ENCODE measurements at places on chromosomes 6 and 20.

GRCh38 chr6:15620611-15621010 is 42.2 kb downstream of the DTNBP1 start:
- DNase-seq, result no peak

DNA sequence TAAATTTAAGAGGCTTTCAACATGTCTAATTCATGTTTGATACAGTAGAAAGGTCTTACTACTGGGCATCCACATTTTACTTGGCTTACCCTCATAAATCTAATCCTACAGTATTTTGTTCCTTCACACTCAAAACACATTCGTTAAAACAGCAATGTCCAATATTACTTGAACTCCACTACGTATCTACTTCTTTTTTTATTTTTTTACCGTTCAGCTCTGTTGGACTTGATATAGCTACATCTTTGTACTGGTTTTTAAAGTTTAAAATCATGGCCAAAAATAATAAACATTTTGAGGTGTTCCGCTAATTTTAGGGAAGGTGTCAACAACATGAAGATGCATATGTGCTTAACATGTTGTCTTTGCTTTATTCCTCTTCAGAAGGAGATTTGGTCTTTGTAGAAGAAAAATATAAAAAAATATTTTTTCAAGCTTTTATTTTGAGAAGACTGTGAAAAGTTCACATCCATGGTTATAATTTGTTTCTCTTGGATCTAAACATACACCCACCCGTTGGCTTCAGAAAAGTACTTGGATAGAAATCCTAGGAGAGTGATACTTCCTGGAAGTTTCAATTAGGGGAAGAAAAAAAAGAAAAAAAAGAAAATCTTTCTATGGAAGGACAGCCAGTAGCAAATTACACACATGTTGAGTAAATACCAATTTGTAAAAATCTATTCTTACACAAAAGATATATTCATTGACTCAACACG is 71.5 kb downstream of the EPB41L2 start:
- DNase-seq, result no peak

DNA sequence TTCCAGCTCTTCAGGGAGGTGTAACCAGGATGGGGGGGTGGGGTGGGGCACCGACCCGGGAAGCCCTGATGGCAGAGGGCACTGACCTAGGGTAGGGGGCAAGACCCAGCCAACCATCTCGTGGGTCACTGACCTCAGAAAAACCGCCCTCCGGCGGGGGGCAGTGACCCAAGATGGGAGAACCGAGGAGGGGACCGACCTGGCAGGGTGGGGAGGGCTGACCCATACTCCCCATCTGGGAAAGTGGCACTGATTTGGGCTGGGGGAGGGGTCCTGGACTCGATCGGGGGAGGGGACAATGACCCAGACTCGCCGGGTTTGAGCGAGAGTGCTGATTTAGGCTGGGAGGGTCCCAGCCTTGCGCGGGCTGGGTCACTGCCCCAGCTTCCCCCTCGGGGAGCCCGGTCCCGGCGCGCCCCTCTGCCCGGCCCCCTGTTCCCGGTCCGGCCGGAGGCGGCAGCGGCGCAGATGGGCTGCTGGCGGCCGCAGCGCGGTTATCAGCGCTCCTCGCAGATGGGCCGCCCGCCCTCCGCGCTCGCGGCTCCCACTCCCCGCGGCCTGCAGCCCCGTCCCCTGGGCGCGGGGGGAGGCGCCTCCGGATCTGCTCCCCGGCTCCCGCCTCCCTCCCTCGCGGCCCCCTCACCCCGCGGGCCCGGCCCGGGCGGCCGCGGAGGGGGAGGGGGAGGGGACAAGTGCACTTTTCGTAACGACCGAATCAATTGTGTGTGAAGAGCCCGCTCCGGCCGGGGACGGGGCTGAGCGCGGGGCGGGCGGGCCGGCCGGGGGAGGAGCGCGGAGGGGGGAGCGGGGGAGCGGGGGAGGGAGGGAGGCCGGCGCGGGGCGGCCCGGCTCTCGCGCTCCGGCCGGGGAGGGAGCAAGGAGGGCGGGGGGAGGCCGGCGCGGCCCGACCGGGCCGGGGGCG is 2.2 kb downstream of the NOL4L start:
- peak; percentile 71 for DNase-seq

DNA sequence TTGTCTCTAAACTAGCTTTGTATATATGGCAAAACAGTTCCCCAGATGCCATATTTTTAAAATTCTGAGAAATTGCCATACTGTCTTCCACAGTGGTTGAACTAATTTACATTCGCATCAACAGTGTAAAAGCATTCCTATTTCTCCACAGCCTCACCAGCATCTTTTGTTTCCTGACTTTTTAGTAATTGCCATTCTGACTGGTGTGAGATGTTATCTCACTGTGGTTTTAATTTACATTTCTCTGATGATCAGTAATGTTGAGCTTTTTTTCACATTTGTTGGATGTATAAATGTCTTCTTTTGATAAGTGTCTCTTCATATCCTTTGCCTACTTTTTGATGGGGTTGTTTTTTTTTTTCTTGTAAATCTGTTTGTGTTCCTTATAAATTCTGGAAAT is 1222.7 kb upstream of the CITED2 start:
- no peak for DNase-seq

DNA sequence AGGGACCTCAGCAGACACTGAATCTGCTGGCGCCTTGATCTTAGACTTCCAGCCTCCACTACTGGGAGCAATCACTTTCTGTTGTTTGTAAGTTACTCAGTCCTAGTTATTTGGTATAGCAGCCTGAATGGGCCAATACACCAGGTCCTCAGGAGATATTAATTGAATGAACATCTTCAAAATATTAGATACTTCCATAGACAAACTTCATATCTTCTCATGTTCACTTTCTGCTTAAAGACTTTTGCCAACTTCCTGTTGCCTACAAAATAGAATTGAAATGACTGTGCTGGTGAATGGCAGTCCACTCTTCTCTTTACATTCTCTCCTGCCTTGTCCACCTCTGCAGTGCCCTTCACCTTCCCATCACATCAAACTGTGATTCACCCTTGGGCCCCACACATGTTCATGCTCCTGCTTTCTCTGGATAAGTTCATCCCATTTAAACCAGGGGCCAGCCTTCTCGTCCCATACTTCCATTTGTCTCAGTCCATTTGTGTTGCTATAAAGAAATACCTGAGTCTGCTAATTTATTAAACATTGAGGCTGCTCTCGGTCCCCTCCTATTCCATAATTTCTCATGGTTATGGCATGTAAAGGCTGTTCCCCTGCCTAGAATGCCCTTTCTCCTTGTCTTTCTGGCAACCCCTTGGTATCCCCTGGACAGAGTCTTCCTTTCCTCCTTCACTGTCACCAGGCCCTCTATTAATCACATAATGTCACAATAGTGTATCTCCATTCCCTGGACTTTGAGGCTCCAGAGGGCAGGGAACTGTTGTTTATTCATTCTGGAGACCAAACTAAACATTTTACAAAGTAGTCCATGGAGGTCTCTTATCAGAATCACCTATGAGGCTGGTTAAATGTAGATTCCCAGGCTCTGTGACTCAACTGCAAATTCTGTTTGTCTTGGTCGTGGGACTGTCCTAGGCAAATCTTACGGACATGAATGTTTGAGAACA is 148.3 kb upstream of the TMEM170B start:
- DNase-seq, result no peak

DNA sequence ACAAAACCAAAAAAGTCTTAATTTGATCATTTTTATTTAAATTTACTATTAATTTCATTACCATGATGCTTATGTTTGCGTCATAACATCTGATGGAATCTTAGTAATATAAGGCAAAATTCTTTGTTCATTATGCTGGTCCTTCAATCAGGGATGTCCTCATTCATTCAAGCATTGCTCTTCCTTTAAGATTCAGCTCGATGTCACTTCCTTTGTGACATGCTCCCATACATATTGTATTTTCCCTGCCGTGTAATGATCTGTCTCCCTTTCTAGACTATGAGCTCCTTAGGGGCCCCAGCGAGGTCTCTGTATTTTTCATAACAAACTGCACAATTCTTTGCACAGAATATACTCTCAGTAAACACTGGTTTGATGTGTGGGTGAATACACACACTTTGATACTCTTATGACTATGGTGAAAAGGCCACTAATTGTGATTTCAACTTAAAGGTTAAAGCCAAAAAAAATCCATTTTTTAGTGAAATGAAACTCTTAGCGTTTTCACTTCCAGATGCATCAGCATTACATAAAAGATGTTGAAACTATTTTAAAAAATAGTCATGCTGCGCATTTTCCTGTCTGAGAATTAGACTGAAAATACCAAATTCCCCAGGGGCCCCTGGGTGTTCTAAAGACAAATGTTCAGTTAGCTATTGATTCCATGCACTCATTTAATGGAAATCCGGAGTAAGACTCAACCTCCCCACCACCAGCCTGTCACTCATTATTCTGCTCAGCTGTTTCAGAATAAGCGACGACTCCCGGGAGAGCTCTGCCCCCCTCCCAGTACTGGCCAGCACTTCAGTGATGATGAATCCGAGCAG is 169.7 kb downstream of the ATXN1 start:
- DNase-seq, result no peak

- no peak for DNase-seq
Measured at GRCh38 chr20:40785346-40785745, 96.3 kb upstream of the MAFB start.

DNA sequence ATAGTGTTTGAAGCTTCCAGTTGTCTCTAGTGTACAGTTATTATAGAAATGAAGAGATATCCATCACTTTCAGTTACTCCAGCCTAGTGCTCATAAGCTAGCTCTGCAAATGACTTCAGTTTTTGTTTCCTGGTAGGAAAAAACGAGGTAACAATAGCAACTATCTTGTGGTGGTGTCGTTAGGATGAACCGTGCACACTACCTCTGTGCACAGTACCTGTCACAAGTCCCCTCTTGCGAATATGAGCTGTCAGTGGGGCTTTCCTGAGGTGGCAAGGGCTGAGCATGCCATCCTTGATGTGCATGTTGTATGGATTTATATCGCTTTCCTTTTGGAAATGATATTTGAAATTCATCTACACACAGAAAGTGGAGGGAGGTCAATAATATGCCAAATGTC is 151.8 kb downstream of the ARID1B start:
- no peak for DNase-seq

- DNase-seq, result no peak
Measured at GRCh38 chr20:54115172-54115854, 44.9 kb upstream of the BCAS1 start.

DNA sequence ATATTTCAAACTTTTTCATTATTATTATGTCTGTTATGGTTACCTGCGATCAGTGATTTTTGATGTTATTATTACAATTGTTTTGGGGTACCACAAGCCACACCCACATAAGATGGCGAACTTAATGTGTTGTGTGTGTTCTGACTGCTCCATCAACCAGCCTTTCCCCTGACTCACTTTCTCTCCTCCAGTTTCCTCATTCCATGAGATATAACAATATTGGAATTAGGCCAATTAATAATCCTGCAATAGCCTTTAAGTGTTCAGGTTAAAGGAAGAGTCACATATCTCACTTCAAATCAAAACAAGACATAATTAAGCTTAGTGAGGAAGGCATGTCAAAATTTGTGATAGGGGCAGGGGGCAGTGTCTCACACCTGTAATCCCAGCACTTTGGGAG is 16.3 kb upstream of the POPDC3 start:
- DNase-seq, result no peak

GRCh38 chr6:33987531-33988021 is 158.3 kb downstream of the GRM4 start:
- DNase-seq, result no peak

DNA sequence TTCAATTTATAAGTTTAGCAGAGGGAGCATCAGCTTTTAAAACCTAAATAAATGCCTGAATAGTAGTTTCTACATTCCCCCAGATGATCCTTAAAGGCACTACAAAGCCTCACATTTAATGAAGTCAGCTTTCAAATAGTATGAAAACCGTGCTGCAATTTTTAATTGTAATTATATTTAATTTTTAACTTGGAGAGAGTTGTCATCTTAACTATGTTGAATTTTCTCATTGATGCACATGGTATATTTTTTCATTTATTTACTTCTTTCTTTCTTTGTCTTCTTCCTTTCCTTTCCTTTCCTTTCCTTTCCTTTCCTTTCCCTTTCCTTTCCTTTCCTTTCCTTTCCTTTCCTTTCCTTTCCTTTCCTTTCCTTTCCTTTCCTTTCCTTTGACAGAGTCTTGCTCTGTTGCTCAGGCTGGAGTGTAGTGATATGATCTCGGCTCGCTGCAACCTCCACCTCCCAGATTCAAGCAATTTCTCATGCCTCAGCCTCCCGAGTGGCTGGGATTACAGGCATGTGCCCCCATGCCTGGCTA is 7.7 kb upstream of the SF3B5 start:
- DNase-seq, result no peak

- DNase-seq, result no peak
Measured at GRCh38 chr6:132198040-132198439, 203.2 kb downstream of the MOXD1 start.

DNA sequence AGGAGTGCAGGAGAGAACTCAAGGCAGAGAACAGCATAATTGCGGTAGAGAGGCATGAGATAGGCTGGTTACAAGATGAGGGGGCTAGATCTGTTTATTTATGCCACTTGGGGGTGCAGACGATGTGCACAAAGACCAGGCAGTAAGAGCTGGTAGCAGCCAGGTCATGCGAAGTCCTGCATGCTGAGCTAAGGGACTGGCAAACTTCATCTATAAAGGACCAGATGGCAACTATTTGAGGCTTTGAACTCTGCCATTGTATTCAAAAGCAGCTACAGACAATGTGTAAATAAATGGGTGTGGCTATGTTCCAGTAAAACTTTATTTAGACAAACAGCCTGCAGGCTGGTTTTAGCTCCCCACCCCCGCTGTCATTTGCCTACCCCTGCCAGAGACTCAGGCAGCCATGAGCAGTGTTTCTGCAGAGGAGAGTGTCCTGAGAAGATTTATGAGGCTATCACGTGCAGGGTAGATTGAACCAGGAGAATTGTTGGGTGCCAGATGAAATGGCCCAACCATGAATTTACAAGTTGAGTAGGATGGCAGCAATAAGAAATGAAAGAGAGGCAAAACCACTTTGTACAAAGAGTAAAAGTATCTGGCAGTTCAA is 253.4 kb upstream of the MOCS1 start:
- no peak for DNase-seq

DNA sequence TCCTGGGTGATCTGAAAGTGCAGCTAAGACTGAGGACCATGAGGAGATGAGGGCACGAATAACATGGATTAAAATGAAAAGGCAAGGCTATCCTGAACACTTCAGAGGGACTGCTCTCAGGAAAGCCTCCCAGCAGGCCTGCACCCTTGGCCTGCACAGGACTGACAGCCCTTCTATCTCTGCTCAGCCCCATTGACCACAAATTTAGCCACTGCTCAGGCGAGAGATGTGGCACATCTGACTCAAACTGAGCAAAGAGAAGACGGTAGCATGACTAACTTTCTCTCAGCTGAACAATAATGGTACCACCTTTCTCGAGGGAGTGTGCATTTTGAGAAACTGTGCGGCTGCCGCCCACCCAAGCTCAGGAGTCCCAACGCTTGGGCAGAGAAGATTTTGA is 257.5 kb downstream of the ADGB start:
- DNase-seq, result no peak

- DNase-seq, result no peak
Measured at GRCh38 chr6:135066806-135067205, 12.2 kb upstream of the HBS1L start.

Measured in nephron progenitor cell (in vitro differentiated cells).